ENCODE measurements at places on chromosomes 16 and 17. TPM values are rescaled to one million over a fixed set of nuclear protein-coding genes. Genes with fewer than 3 reads are reported as not detected.

GRCh38 chr16:77212741-77213541 is 13.7 kb downstream of the SYCE1L start:
- DNase-seq = peak; percentile 80

GRCh38 chr17:47278561-47278960 is 24.9 kb downstream of the ITGB3 start:
- no peak for DNase-seq

DNA sequence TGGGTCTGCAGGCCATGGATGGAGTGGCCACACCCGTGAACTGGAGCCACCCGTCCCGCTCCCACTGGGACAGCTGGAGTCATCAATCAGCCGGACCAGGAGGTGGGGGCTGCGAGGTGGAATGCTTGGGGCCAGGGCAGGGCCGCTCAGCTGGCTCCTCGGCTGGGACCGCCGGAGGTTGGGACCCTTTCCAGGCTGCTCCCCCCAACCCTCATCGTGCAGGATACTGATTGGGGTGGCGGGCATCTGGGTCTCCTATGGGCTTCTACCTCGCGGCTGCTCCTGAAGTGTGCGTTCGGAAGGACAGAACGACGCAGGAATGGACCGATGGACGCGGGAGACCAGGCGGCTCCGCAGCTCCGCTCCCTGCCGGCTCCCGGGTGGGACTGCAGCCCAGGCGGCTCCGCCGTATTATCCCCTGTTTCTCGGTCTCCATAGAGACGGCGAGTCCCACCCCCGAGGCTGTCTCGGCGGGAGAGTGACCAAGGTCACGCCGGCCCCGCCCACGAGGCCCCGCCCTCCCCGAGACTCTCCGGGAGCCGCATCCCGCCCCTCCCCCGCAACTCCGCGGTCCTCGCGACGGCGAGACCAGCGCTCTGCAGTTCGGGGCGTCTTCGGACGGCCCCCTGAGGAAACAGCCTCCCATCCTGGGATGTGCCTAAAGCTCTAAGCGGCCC is at the start of gene TPPP3:
Gene TPPP3 (minus strand): TSS at position 388 of the 677 bp plus-strand sequence. CDS start 2,387 bp downstream, outside the sequence.
- peak; percentile 91 for DNase-seq

DNA sequence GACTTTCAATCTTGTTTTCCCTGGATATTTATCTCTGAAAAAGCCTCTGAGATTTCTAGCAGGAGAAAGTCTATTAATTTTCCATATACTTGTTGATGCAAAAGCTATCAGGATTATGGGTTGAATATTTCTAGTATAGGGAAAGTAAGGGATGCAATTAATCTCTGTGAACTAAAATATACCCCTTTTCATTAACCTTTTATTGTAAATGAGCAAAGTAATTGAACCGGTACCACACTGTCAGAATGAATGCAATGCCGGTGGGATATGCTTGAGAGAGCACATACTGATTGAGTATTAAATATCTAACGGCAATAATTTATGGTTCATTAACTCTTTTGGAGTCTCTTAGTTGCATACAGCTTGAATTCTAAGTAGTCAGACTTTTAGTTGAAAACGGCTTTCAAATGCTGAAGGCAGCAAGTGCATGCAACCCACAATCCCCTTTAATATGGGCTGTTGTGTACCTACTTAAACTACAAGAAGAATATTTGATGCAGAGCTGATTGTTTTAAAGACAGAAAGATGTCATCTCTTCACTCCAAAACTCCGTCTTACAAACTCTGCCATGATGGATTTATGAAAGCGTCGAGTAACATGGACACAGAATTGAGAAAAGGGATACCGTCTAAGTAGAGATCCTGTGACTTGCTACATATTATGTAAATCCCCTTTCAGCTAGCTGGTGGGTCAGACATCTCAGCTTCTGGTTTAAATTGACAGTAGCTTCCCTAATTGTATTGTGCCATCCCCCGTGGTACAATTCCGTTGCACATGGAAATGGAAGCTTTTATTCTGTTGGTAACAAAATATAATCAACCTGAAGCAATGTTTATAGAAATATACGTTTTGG is 141.3 kb upstream of the CDH8 start:
- DNase-seq = no peak

GRCh38 chr17:30586818-30587595 is 109.8 kb downstream of the GOSR1 start:
- no peak for DNase-seq

- DNase-seq = no peak
These were observed 156.6 kb upstream of the MAF start for GRCh38 chr16:79757163-79757562.

DNA sequence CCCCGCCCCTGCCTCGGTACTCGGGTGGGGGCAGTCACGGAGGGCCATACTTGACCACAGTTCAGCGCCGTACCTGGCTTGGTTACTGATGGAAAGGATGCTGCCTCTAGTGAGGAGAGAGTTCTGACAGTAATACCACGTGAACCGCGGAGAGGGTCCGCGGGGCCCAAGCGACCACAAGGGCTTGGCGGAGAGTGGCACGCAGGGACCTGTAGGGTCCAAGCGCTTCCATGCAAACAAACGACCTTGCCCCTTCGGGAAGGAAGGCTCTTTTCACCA is 9.2 kb downstream of the KDM6B start:
- no peak for DNase-seq

DNA sequence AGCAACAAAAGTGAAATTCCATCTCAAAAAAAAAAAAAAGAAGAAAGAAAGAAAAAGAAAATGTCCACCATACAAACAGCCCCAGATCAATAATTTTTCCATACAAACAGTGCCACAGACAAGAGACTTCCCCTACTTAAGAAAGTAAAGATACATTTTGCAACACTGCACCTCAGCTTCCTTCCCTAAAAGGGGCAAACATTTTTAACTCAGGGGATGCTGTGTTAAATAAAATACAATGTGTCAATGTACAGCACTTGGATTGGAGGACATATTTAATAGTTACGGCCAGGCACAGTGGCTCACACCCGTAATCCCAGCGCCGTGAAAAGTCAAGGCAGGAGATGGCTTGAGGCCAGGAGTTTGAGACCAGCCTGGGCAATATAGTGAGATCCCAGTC is 22.3 kb downstream of the MYH11 start:
- no peak for DNase-seq

DNA sequence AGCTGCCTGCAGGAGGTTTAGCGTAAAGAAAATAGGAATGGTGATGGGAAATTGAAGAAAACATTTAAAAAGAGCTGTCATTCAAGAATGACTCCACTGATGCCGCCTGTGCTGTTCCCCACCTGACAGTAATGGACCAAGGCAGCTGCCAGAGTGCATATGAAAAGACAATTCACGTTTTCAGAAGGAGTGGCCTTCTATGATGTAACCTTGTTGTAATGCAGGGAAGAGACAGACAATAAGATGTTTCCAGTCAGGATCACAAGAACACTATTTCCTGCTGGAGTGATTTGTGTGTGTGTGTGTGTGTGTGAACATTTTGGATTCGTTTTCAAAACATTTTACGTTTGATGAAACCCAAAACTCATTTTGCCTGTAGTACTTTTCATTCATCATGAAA is 203.7 kb downstream of the LGALS9B start:
- no peak for DNase-seq

DNA sequence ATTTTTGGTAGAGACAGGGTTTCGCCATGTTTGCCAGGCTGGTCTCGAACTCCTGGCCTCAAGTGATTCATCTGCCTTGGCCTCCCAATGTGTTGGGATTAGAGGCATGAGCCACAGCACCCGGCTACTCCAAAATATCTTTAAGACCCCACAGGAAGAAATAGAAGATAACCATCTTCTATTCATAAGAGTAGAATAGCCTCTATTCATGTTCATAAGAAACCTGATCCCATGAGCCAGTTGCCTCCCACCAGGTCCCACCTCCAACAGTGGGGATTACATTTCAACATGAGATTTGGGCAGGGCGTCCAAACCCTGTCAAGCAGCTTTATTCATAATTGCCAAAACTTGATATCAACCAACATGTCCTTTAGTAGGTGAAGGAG is 13.9 kb upstream of the TMC7 start:
- no peak for DNase-seq

GRCh38 chr17:9120471-9120870 is 99.2 kb downstream of the NTN1 start:
- DNase-seq = no peak

DNA sequence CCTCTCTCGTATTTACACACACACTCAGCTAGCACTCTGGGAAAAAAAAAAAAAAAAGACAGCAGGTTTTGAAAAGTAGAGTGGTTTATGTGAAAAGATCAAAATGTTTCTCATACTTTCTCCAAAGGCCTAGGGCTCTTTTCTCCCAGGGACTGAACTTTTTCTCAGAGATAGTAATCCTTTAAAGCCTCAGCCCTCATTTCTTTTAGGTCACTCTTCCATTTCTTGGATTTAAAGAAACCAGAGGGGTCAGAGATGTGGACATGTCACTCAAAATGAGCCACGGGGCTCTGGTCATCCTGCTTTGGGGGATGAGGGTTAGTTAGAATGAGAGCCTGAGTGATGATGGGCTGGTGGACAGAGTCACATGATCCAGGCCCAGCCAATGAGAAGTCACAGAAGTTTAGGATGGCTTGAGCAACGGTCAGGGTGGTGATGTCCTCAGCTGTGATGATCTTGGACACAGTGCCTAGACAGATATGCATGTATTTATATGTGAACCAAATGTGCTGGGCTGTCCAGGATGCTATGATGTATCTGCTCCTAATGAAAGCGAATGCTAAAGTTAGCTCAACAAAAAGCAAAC is 33.7 kb upstream of the AXIN2 start:
- no peak for DNase-seq

- DNase-seq = no peak
These were observed 15.4 kb downstream of the VASN start for GRCh38 chr16:4386951-4387565.

ZP2 gene
- 1.1 TPM for polyA plus RNA-seq

CA10 gene
- polyA plus RNA-seq = 4.3 TPM

KAT2A gene
- 77.5 TPM for polyA plus RNA-seq

RNF222 gene
- polyA plus RNA-seq = not detected

TRIM72 gene
- not detected for polyA plus RNA-seq

WFIKKN2 gene
- polyA plus RNA-seq = 71.5 TPM

FN3K gene
- polyA plus RNA-seq = 12.0 TPM

TBC1D3I gene
- polyA plus RNA-seq = not detected

ACSM2A gene
- polyA plus RNA-seq = 0.10 TPM

MTSS2 gene
- 8.4 TPM for polyA plus RNA-seq

TEX14 gene
- 0.48 TPM for polyA plus RNA-seq

DPEP3 gene
- polyA plus RNA-seq = not detected
